Activated CD4-positive, alpha-beta T cell treated with anti-CD3 and anti-CD28 coated beads for 4 hours (primary cell): ENCODE measurements at places on chromosomes 12 and 14.

- DNase-seq, result no peak
Measured at GRCh38 chr14:68084256-68084655, 264.7 kb downstream of the RAD51B start.

GRCh38 chr14:72452774-72453173, 441.1 kb downstream of the DPF3 start:
- no peak for DNase-seq

GRCh38 chr12:61821381-61821780, 438.8 kb upstream of the USP15 start:
- no peak for DNase-seq

- no peak for DNase-seq
Measured at GRCh38 chr12:13740149-13740545, 241.3 kb downstream of the GRIN2B start.

- DNase-seq, result no peak
Measured at GRCh38 chr14:69171569-69171968, 18.6 kb upstream of the DCAF5 start.

GRCh38 chr12:131867471-131867870, 27.0 kb upstream of the ULK1 start:
- DNase-seq, result no peak

GRCh38 chr12:124224535-124225110, 70.3 kb upstream of the RFLNA start:
- no peak for DNase-seq

GRCh38 chr12:2681450-2682205, 113.1 kb upstream of the FKBP4 start:
- DNase-seq, result no peak

- no peak for DNase-seq
Measured at GRCh38 chr12:49345051-49345824, 1.4 kb upstream of the DNAJC22 start.
